Activated CD4-positive, alpha-beta T cell treated with anti-CD3 and anti-CD28 coated beads, Interleukin-2, Interleukin-4, amounts not matched to agents 100 ng/mL and 50 ng/mL, durations not matched to agents 16 hours and 8 hours (primary cell): ENCODE measurements at places on chromosomes 5 and 9.

DNA sequence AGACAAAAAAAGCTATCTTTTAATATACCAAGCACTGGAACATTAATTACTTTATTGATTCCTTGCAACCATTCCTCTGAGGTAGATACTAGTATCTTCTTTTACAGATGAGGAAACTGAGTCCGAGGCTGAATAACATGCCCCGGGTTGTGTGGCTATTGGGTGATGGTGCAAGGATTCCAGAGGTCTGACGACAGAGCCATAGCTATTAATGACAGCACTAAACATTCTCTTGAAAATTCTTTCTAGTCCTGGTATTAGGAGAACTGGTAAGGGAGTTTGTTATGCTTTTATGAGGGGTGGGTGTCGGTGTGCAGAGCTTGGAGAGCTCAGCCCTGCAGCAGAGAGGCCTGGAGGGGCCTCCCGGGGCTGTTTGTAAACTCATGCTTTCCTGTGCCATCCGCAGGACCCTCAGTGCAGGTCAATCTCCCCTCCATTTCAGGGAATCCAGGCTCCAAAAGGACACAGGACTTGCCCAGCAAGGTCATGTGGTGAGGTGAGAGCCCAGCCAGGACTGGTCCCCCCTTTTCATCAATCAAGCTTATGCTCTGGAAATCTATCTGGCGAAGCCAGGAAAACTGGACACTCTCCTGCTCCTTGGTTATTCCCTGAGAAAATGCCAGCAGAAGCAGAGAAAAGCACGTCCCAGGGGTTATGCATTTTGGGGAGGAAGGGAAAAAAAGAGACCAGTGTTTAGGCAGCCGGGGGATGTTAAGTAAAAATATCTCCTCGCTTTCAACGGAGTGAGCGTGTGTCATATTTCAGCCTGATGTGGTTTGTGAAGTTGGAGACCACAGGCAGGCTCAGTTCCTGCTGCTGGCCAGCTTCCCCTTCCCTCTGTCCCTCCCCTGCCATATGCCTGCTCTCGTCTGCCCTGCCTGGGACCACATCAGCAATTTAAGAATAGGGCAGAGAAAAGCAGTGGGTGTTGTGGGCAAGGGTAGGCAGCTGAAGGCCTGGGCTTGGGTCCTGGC is 3.7 kb downstream of the GSN start:
- no peak for DNase-seq

DNA sequence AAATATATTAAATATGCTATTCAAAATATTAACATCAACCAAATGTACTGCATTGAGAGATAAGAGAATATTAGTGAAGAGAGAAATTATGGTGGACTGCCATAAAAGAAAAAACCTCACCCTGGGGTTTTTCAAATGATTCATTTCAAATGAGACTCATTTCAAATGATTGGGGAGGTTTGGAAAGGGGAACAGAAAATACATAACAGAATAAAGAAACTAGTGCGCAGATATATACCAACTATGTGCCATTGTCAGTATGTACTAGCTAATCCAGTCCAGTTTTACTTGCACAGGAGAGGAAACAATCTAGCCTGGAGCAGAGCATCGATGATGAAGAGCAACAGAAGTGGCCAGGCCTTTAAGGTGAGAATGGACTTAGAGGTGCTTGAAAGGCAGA is 651.6 kb upstream of the RORB start:
- DNase-seq, result no peak

DNA sequence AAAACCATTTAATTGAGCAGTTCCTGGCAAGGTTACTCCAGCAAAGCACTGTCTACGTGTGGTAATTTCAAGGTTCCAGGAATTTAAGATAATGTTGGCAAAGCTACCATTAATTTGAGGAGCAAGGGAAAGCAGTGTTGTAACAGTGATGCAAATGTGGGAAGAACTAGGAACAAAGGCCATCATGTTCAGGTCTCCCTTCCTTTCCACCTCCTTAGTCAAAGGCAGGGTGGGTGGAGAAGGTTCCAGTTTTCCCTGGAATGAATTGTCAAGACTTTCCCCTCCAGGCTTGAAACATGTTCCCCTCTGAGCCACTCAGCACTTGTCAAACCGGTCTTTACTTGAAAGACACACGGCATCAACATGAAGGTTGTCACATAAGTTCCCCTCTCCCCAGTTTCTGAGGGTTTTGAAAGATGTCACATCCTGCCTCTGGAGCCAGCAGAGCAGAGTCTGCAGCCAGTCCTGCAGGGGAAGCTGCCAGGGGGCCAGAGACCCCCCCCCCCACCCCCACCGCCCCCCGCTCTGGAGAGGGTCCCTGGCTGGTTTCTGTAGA is 226.0 kb downstream of the GAS1 start:
- DNase-seq, result no peak

- DNase-seq, result no peak
Observed at GRCh38 chr9:136572828-136573625, 27.2 kb upstream of the NOTCH1 start.

DNA sequence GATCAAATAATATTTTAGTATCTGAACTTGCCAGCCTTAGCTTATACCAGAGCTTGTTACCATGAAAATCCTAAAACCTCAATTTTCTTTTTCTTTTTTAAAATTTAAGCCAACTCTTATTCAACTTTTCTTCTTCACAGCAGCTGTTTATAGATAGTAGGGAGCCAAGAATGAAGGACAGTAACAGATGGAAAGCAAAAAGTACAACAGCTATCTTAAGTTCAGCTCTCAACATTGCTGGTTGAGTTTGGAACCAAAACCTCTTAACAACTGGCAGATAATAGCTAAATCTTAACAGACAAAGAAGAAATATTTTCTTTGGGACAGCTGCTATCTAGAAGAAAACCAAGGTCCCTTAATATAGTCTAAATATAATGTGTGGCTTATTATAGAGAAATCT is 74.7 kb downstream of the PJA2 start:
- DNase-seq, result no peak

DNA sequence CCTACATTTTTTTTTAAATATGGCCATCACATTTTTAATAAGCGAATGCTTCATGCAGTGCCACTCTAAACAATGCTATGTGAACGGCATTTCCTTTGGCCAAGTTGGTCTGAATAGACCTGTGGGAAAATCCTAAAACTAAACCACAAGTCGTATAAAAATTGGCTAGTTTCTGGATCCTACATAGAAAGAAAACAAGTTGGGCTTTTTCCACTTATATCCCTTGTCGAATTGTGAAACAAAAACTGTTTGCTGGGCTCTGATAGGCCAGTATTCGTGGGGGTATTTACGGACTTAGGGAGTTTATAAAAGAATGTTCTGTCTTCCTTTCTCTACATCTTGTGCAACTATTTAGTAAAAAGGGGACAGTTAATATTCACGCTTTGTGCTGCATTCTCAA is 153.1 kb upstream of the KLF9 start:
- DNase-seq, result no peak

GRCh38 chr5:31023105-31023504 is 170.4 kb upstream of the CDH6 start:
- DNase-seq, result no peak

DNA sequence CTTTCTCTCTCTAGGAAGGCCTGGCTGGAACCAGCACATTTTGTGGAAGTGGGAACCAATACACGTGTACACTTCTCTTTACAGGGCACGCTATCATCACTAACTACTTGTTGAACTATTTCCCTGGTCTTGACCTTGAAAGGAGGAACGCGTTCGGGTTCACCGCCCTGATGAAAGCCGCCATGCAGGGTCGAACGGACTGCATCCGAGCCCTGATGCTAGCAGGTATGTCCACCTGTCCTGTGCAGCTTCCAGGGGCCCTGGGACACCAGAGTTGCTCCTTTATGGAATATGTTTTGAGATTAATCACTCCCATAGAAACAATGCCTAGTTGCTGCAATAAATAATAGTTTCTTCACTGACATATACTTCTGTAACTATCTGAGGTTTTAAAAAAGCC is 74.1 kb downstream of the ANKRD33B start:
- DNase-seq, result no peak

- no peak for DNase-seq
Observed at GRCh38 chr5:65137631-65138030, 344.1 kb downstream of the ADAMTS6 start.

GRCh38 chr5:91556-92263 is at the start of gene PLEKHG4B:
TSS of gene PLEKHG4B (plus strand) at chr5:92168. CDS start at chr5:92232, 64 bp downstream.
- no peak for DNase-seq

DNA sequence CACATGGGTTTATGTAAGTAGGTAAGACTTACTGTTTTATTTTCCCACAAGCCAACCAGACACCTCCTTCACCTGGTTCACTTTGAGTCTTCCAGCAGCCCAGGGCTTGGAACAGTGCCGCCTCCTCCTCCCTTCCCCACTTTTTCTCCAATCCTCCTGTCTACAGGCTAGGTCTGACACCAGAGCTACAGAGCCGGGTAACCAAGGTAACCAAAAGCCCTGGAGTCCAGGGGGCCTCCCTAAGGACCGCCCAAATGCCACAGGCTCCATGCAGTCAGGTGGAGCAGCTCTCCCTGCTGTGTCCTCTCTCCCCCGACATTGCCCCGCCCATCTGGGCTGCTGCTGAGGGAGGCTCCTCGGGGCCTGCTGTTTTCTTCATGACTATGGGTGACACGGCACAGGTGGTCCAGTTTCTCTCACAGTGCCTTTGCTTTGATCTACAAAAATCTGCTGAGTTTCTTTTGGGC is 138.0 kb upstream of the EFNA5 start:
- no peak for DNase-seq

DNA sequence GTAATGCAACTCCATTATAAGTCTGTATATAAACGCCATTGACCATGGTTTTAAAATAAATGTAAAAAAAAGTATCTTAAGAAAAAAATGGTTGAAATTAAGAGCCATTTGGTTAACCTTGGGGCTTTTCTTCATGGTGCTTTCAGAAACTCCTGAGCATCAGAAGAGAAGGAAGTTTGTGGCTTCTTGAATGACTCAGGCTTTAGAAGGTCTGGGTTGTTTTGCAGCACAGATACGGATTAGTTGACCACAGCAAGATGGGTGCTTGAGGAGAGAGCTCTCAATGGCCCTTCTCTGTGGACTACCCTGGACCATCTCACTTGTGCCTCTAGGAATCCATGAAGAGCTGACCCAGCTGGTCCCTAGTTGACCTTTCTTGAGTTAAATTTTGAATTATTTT is 189.5 kb downstream of the TMEM38B start:
- peak; percentile 52 for DNase-seq

GRCh38 chr5:168302785-168303184 is 11.3 kb downstream of the WWC1 start:
- no peak for DNase-seq

DNA sequence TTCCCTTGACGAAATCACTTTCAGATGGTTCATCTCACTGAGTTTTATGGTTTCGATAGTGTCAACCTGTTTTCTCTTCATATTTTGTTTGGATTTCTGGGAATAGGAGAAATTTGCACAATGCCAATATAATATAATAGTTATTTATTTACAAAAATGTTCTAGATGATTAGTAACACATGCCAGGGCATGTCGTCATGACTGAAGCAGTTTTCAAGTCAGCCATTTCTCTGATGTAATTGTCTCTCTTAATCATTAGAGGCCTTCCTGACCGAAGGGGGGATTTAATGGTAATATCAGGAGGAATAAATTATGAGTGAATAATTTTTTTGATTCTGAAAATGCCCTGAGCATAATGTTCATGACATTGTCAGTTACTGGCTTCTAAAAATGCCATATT is 246.5 kb upstream of the ATP10B start:
- DNase-seq, result no peak

GRCh38 chr9:134383148-134383547 is 56.9 kb downstream of the RXRA start:
- no peak for DNase-seq

GRCh38 chr9:129887334-129888292 is 52.4 kb downstream of the USP20 start:
- DNase-seq, result peak; percentile 80

DNA sequence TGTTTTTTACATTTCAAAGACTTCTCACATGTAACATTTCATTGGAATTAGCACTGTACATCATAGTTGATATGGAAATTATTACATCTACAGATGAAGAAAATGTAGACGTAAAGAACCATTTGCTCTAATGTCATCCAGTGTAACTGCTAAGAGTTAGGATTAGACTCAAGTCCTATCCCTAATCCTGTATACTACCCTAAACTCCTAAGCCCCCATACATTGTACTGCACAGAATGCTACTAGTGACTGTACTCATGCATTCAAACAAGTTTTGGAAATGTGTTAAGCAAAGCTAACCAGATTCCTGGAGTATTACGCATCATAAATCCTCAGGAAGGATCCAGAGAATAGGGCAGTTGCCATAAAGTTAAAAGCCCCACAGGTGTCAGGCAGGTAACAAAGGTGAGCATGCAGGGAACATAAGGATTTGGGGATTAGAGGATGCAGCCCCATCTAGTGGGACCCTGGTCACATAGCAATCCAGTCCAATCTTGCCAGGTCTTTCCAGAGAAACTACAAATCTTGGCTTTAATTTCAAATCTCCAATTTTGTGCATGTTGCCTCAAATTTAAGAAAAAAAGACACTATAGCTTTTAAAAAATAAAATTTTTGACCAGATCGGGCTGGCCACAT is 32.0 kb downstream of the HAVCR1 start:
- DNase-seq, result no peak

- no peak for DNase-seq
Observed at GRCh38 chr5:88708021-88708420, 175.0 kb downstream of the MEF2C start.

DNA sequence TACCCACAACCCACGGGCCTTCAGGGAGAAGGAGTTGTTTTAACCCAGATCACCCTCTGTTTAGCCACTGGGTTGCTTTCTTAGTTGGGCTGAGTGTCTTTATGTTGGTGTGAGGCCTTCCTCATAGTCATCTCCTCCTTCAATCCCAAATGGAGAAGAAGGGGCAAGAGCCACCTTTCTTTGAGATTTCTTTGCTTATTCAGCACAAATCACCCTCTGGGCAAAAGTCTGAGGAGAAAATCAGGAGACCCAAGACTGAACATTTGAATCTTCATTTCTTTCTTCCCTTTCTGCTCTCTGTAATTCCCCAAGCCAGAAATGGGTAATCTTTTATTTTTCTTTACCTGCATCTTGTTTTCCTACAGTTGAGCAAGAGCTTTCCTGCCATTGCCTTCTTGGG is 329.0 kb downstream of the TLE4 start:
- no peak for DNase-seq

GRCh38 chr9:14447103-14447502 is 133.2 kb upstream of the NFIB start:
- no peak for DNase-seq

- DNase-seq, result no peak
Observed at GRCh38 chr5:142913728-142914338, 143.7 kb downstream of the ARHGAP26 start.

DNA sequence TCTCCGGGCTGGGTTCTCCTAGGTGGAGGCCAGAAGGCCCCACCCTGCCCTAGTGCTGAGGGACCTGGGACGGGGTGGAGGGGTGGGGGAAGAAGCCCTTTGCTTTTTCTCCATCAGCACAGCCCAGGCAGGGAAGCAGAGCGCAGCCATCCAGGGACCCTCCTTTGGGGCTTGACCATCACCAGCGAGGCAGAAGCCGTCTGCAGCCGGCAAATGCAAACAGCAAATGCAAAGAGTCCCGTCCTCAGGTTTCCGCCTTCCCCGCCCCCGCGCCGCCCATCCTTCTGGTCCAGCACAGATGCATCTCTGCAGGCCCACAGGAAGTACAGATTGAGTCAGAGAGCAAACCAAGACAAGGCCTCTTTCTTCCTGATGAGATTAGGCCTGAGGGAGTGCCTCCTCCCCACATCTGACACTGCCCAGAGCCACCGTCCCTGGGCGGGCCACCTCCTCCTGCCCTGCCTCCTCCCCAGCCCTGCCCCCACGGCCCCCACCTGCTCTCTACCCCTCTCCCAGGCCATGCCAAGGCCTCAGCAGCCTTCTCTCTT is 23.4 kb downstream of the CORO2A start:
- peak; percentile 75 for DNase-seq

GRCh38 chr5:139110526-139111168 is 87.5 kb downstream of the SIL1 start:
- no peak for DNase-seq
